ENCODE measurements at places on chromosomes 1 and 21.

GRCh38 chr1:175673371-175674150 lies 69.8 kb downstream of the TNR start:
- H3K36me3 ChIP-seq: no peaks in the 10 kb centered on the region
- H3K27ac ChIP-seq: no peak overlapping the region
- peaks cover 14% of the 10 kb centered on the region for H3K27me3 ChIP-seq
- H3K4me3 ChIP-seq: no peak overlapping the region
- no peak for DNase-seq

- H3K27me3 ChIP-seq: no peaks in the 10 kb centered on the region
- no peaks in the 10 kb centered on the region for H3K36me3 ChIP-seq
- H3K27ac ChIP-seq: no peak overlapping the region
- no peaks in the 10 kb centered on the region for H3K4me1 ChIP-seq
- no peak overlapping the region for H3K4me3 ChIP-seq
- DNase-seq: no peak
These were observed 3.1 kb downstream of the CCDC190 start for GRCh38 chr1:162857850-162858249.

DNA sequence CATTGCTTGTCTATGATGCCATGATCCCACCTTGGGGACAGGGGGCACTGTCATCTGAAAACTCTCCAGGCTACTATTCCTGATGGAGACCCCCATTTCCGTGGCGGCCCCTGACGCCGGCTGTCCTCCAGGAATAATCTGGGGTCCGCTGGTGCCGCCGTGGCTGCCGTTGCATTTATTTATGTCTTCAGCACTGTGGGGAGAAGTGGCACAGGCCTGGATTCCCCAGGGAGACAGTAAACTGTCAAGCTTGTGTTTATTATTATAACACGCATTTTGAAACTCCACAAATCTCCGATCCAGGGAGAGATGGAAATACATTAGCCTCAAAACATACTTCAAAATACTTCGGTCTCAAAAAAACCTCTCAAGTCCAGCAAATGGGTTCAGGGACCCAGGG lies 126.9 kb upstream of the C1orf174 start:
- H3K27ac ChIP-seq: no peak overlapping the region
- H3K4me1 ChIP-seq: no peaks in the 10 kb centered on the region
- no peak for DNase-seq
- H3K36me3 ChIP-seq: no peaks in the 10 kb centered on the region
- H3K27me3 ChIP-seq: peaks cover 28% of the 10 kb centered on the region
- H3K4me3 ChIP-seq: no peak overlapping the region

DNA sequence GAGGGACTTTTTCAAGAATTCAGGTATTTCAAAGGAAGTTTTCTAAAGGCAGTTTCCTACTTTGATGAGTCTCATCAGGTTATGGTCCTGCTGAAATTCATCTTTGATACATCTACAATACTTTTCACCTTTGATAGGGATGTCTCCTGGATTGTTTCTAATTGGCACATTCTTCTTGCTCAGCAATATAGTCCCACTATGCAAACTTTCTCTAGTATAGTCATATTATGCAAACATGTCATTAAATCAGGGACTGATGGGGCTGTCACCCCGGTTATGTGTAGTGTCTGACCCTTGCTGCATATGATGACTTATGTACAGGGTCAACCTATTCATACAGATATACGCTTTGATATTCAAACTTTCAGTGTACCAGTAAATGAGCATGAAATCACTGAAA lies 379 bp upstream of the FCRL1 start:
- H3K27ac ChIP-seq: no peak overlapping the region
- H3K4me3 ChIP-seq: no peak overlapping the region
- H3K27me3 ChIP-seq: no peaks in the 10 kb centered on the region
- no peaks in the 10 kb centered on the region for H3K36me3 ChIP-seq
